H1 (cell line): ENCODE measurements at places on chromosomes 13 and 19.

DNA sequence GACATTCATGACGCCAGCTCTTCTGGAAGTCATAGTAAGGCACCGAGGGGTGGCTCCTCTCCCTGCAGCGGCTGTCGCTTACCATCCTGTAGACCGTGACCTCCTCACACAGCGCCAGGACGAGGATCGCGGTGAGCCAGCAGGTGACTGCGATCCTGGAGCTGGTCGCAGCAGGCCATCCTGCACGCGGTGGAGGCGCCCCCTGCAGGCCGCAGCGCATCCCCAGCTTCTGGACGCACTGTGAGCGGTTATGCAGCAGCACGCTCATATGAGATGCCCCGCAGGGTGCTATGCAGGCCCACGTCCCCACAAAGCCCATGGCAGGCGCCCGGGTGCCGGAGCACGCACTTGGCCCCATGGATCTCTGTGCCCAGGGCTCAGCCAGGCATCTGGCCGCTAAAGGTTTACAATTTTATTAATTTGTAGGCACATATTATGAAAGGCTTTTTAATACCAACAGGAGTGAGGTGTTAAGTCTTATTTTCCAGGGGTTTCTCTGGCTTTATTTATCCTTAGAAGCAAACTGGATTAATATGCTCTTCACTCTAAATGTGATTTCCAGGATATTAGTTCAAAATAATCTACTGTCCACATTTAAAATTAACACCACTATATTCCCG is 35.6 kb upstream of the PSPC1 start:
- peaks cover 2% of the 10 kb centered on the region; the same call in 1 of the 2 replicates for H3K4me1 ChIP-seq
- no peak overlapping the region for H3K4me3 ChIP-seq
- H3K36me3 ChIP-seq, result no peaks in the 10 kb centered on the region

- no peak for DNase-seq
- H3K36me3 ChIP-seq, result no peaks in the 10 kb centered on the region
- H3K4me3 ChIP-seq, result no peak overlapping the region
- H3K27me3 ChIP-seq, result no peaks in the 10 kb centered on the region
- H3K4me1 ChIP-seq, result no peaks in the 10 kb centered on the region
Measured at GRCh38 chr19:28046932-28047331, 1166.0 kb downstream of the UQCRFS1 start.

GRCh38 chr13:31798189-31798588 is 58.9 kb downstream of the RXFP2 start:
- no peak overlapping the region for H3K4me3 ChIP-seq
- no peaks in the 10 kb centered on the region for H3K27me3 ChIP-seq
- no peaks in the 10 kb centered on the region for H3K4me1 ChIP-seq
- H3K36me3 ChIP-seq, result no peaks in the 10 kb centered on the region

DNA sequence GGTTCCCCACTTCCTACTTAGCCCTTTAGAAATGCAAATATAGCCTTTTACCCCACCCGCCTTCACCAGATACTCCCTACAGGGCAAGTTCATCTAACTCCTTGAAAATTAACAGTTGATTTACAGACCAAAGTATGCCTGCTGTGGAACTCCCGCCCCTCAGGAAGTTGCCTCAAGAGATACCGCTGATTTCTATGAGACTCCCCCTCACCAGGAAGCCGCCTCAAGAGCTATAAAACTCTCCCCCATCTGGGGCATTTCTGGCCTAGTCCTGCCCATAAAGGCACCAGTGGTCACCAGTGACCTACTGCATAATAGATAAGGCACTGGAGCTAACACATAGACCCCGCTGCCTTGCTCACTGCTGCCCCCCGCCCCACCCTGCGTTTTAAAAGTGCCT is 201.7 kb upstream of the UBL3 start:
- H3K4me3 ChIP-seq, result no peak overlapping the region
- no peaks in the 10 kb centered on the region for H3K36me3 ChIP-seq
- no peaks in the 10 kb centered on the region for H3K27me3 ChIP-seq
- H3K27ac ChIP-seq, result no peak overlapping the region; the same call in 1 of the 2 replicates

DNA sequence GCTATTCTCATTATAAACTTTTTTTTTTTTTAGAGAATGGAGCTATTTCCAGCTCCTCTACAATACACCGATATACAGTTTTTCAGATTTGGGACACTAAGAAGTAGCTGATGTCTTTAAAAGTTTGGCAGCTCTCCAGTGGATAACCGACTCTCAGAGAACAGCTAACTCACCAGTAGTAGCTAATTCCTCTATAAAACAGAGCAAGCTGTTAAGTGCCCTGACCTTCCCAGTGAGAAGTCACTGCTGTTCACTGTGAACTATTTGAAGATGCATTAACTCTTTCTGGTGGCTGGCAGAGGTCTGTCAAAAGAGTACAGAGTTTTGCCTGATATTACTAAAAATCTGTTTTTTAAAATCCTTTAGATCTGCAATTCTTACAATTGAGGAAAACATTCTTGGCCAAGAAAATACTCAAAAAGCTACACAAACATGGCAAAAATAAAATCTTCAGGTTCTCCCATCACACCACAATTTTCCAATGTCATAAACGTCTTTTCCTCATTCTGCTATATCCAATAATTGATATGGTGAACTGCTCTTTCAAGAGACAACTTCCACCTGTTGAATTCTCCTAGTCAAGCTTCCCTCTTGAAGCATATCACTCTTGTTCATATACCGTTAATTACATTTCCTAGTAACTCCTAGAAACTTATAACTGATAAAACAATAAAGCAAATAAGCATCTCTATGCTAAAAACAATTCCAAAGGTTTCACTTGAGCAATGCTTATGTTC is 44.2 kb downstream of the TBC1D4 start:
- no peaks in the 10 kb centered on the region for H3K27me3 ChIP-seq
- H3K36me3 ChIP-seq, result no peaks in the 10 kb centered on the region
- H3K4me3 ChIP-seq, result no peak overlapping the region

- DNase-seq, result no peak
- H3K36me3 ChIP-seq, result no peaks in the 10 kb centered on the region
- H3K27ac ChIP-seq, result no peak overlapping the region
- no peaks in the 10 kb centered on the region for H3K4me1 ChIP-seq
Measured at GRCh38 chr13:71320452-71320851, 546.6 kb downstream of the DACH1 start.

- H3K36me3 ChIP-seq, result no peaks in the 10 kb centered on the region
- DNase-seq, result no peak
- no peaks in the 10 kb centered on the region for H3K27me3 ChIP-seq
- H3K4me1 ChIP-seq, result no peaks in the 10 kb centered on the region
Measured at GRCh38 chr13:29771247-29771646, 79.2 kb downstream of the UBL3 start.

- DNase-seq, result no peak
- H3K27me3 ChIP-seq, result no peaks in the 10 kb centered on the region; the same call in 1 of the 2 replicates
- no peak overlapping the region for H3K4me3 ChIP-seq
- H3K4me1 ChIP-seq, result peaks cover 11% of the 10 kb centered on the region
Measured at GRCh38 chr19:48499316-48500090, 12.1 kb downstream of the LMTK3 start.

- no peak for DNase-seq
- H3K4me1 ChIP-seq, result peaks cover 4% of the 10 kb centered on the region; the same call in 1 of the 2 replicates
- peak overlapping the region; percentile 88 for H3K27ac ChIP-seq
- peak overlapping the region; percentile 77 for H3K4me3 ChIP-seq
Measured at GRCh38 chr13:33541962-33542308, 256.4 kb upstream of the STARD13 start.

- no peak for DNase-seq
- peaks cover 14% of the 10 kb centered on the region for H3K4me1 ChIP-seq
- no peak overlapping the region for H3K27ac ChIP-seq
- no peaks in the 10 kb centered on the region for H3K36me3 ChIP-seq
- H3K27me3 ChIP-seq, result peaks cover 13% of the 10 kb centered on the region
Measured at GRCh38 chr13:40340368-40341095, 325.9 kb downstream of the FOXO1 start.

- H3K27ac ChIP-seq, result no peak overlapping the region
- H3K4me1 ChIP-seq, result peaks cover 3% of the 10 kb centered on the region
- no peaks in the 10 kb centered on the region for H3K36me3 ChIP-seq
- no peaks in the 10 kb centered on the region for H3K27me3 ChIP-seq
- H3K4me3 ChIP-seq, result no peak overlapping the region
Measured at GRCh38 chr19:14497228-14497921, 1.4 kb upstream of the GIPC1 start.

DNA sequence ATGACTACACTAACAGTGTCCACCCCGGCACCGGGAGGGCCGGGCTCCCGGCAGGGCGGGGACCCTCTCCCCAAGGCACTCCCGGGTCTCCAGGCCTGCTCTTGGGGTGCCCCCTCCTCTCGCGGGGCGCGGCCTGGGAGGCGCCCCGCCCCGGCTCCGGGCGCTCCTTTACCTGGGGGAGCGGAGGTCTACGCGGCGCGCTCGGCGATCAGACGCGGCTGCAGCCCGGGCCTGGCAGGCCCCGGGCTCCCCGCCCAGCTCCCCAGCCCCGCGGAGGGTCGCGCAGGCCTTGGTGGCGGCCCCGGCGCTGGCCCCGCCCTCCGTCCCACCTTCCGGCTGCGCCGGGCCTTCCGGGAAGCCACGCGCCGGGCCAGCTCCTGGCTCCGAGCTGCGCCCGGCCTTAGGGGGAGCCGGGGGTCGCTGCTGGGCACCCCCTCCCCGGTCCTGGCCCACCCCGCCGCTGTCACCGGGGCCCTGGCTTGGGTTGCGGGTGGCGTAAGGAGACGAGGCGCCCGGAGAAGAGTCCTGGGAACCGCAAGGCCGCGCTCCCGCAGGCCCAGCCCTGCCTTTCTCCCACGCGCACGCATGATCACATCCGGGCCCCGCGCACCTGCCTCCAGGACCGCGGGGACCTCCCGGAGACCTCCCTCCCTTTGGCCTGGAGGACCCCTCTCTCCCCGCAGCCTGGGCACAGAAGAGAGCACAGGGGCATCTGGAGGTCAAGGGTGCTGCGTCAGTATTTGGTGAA is at the start of gene C19orf12:
Gene C19orf12 (minus strand): TSS at position 309 of the 748 bp plus-strand sequence. CDS start 6,848 bp downstream, outside the sequence.
- no peak for DNase-seq
- peak within 1 kb of the TSS; percentile 63 for H3K4me3 ChIP-seq
- peak within 1 kb of the TSS; percentile 47; the same call in 1 of the 2 replicates for H3K27ac ChIP-seq
- H3K27me3 ChIP-seq, result no peaks in the 10 kb centered on the region
- no peaks in the 10 kb centered on the region for H3K36me3 ChIP-seq
- H3K4me1 ChIP-seq, result peaks cover 3% of the 10 kb centered on the region; the same call in 1 of the 2 replicates

- no peaks in the 10 kb centered on the region for H3K36me3 ChIP-seq
- DNase-seq, result no peak
- no peaks in the 10 kb centered on the region for H3K27me3 ChIP-seq
- H3K4me3 ChIP-seq, result no peak overlapping the region
Measured at GRCh38 chr13:53042877-53043276, 14.3 kb downstream of the OLFM4 start.

DNA sequence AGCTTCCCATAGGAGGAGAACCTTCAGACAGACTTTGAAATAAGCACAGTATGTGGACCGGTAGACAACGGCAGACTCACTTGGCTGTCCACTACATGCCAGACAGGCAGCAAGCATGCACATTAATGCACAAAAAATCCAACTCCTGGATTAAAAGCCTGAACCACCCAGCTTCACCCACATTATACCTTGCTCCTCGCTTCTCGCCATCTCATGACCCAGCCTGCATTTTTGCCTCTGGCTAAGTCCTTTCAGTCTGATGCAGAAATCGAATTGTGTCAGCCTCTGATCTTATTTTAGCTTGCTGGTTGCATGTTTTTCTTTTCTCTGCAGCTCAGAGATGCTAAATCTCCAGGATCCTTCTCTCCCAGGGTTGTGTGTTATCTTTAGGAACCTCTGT is 358.7 kb downstream of the RFC3 start:
- H3K27me3 ChIP-seq, result no peaks in the 10 kb centered on the region
- DNase-seq, result no peak
- H3K4me3 ChIP-seq, result no peak overlapping the region
- H3K36me3 ChIP-seq, result no peaks in the 10 kb centered on the region

- H3K27me3 ChIP-seq, result peaks cover 38% of the 10 kb centered on the region
- H3K4me3 ChIP-seq, result no peak overlapping the region
- H3K27ac ChIP-seq, result no peak overlapping the region
- H3K4me1 ChIP-seq, result no peaks in the 10 kb centered on the region
- H3K36me3 ChIP-seq, result no peaks in the 10 kb centered on the region
- DNase-seq, result no peak
Measured at GRCh38 chr13:97004096-97004876, 10.0 kb upstream of the OXGR1 start.

GRCh38 chr13:60425332-60425731 is 28.3 kb downstream of the TDRD3 start:
- H3K27me3 ChIP-seq, result no peaks in the 10 kb centered on the region
- no peak overlapping the region for H3K4me3 ChIP-seq
- no peak overlapping the region for H3K27ac ChIP-seq
- DNase-seq, result no peak
- no peaks in the 10 kb centered on the region for H3K36me3 ChIP-seq

GRCh38 chr19:57171551-57172081 is 4.3 kb upstream of the DUXA start:
- no peaks in the 10 kb centered on the region for H3K27me3 ChIP-seq
- H3K27ac ChIP-seq, result no peak overlapping the region
- no peaks in the 10 kb centered on the region; the same call in 1 of the 2 replicates for H3K4me1 ChIP-seq
- no peaks in the 10 kb centered on the region for H3K36me3 ChIP-seq
- H3K4me3 ChIP-seq, result peak overlapping the region; percentile 71

GRCh38 chr19:4380254-4380727 is 20.1 kb downstream of the SH3GL1 start:
- H3K27ac ChIP-seq, result no peak overlapping the region
- H3K4me3 ChIP-seq, result no peak overlapping the region
- H3K36me3 ChIP-seq, result no peaks in the 10 kb centered on the region
- DNase-seq, result no peak

DNA sequence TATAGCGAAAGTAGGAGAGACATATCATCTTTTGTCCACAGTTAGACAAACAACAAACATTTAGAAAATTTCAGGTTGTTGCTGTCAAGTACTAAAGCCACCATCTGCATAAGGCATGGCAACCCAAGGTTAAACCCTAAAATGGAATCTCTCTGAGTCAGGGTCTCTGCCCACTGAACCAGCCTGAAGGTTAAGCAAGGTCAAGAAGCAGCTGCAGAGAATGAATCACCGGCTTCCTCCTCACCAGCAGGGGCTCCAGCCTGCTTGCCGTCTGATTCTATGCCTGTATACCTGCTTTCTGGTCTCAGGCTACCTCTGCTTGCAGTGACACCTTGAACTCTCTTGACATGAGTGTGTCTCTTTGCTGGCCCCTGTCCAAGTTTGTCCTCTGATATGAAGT is 726.2 kb upstream of the SGCG start:
- DNase-seq, result no peak
- no peak overlapping the region for H3K4me3 ChIP-seq
- no peak overlapping the region for H3K27ac ChIP-seq
- H3K4me1 ChIP-seq, result peaks cover 6% of the 10 kb centered on the region
- no peaks in the 10 kb centered on the region for H3K36me3 ChIP-seq

DNA sequence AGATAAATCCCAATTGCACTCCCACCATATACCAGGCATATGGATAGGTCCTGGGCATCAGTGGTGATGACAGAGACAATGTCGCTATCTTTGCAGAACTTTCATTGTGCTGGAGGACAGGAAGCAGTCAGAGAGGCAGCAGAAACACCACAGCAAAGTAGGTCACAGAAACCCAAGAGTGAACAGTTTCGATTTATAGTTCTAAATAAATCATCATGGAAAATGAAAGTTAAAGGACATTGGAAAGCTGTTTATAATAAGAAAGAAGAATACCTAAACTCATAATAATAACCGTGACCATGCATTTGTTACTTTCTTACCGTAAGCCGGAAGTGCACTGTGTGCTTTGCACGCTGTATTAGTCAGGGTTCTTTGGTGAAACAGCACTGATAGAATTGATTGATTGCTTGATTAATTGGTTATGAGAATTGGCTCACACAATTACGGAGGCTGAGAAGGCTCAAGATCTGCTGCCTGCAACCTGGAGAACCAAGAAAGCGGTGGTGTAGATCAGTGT is 38.9 kb downstream of the ALOX5AP start:
- H3K4me3 ChIP-seq, result no peak overlapping the region
- H3K27me3 ChIP-seq, result no peaks in the 10 kb centered on the region
- H3K4me1 ChIP-seq, result peaks cover 2% of the 10 kb centered on the region; the same call in 1 of the 2 replicates
